Heart left ventricle (tissue), 16 donors: ENCODE measurements at places on chromosomes 3 and 15. TPM values are rescaled to one million over a fixed set of nuclear protein-coding genes. Genes with fewer than 3 reads are reported as not detected.

- no peak overlapping the region for H3K4me3 ChIP-seq
- H3K27ac ChIP-seq: no peak overlapping the region
- no peak for DNase-seq
- no peaks in the 10 kb centered on the region for H3K4me1 ChIP-seq
These were observed 18.9 kb downstream of the GREM1 start for GRCh38 chr15:32736701-32737061.

GRCh38 chr3:71111784-71112440 is 471.6 kb downstream of the FOXP1 start:
- no peaks in the 10 kb centered on the region for H3K27me3 ChIP-seq
- peaks cover 49% of the 10 kb centered on the region for H3K4me1 ChIP-seq
- H3K27ac ChIP-seq: no peak overlapping the region

DNA sequence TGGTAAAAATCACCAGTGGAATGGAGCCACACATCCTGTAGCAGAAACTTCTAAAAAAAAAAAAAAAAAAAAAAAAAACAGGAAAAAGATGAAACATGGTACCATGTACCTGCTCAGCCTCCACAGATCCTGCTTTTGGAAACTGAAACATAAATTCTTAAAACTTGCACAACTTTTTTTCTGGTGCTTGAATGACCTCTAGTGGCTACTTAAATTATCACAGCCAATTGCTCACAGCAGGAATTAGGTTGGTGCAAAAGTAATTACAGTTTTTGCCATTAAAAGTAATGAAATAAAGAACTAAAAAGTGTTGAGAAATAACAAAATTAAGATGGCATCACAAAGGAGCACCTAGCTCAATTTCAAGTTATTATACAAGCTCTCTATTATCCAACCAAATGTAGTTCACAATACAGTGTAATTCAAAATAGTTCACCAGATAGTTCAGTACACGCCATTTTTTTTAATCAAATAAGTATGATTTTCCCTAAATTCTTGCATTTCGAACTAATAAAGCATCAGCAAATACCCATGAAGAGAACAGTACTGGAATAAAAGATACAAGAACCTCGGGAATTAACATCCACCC is 80.6 kb downstream of the ULK4 start:
- no peaks in the 10 kb centered on the region for H3K4me1 ChIP-seq
- H3K4me3 ChIP-seq: no peak overlapping the region
- DNase-seq: no peak
- no peaks in the 10 kb centered on the region for H3K27me3 ChIP-seq
- no peaks in the 10 kb centered on the region for H3K36me3 ChIP-seq
- no peak overlapping the region for H3K27ac ChIP-seq

DNA sequence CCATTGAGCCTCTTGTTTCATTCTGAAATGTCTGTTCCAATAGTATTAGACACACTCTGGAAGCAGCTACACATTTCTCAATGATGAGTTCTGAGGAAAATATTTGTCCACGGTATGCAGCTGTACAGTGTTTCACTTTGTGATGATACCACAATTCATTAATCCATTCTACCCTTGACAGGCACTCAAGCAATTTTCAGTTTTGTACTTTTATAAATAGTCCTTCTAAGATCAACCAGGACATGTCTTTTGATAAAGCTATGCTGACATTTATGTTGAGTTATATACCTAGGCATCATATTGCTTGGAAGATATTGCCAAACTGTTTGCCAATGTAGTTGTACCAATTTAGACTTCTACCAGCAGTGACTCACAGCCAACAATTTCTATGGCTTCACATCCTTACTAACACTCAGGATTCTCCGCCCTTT is 165.1 kb upstream of the COL8A1 start:
- H3K4me1 ChIP-seq: no peaks in the 10 kb centered on the region
- no peak for DNase-seq
- no peak overlapping the region for H3K4me3 ChIP-seq
- no peaks in the 10 kb centered on the region for H3K27me3 ChIP-seq

- no peaks in the 10 kb centered on the region for H3K4me1 ChIP-seq
- H3K27ac ChIP-seq: no peak overlapping the region
- H3K27me3 ChIP-seq: no peaks in the 10 kb centered on the region
- H3K4me3 ChIP-seq: no peak overlapping the region
These were observed 61.6 kb upstream of the ETV5 start for GRCh38 chr3:186170516-186170915.

DNA sequence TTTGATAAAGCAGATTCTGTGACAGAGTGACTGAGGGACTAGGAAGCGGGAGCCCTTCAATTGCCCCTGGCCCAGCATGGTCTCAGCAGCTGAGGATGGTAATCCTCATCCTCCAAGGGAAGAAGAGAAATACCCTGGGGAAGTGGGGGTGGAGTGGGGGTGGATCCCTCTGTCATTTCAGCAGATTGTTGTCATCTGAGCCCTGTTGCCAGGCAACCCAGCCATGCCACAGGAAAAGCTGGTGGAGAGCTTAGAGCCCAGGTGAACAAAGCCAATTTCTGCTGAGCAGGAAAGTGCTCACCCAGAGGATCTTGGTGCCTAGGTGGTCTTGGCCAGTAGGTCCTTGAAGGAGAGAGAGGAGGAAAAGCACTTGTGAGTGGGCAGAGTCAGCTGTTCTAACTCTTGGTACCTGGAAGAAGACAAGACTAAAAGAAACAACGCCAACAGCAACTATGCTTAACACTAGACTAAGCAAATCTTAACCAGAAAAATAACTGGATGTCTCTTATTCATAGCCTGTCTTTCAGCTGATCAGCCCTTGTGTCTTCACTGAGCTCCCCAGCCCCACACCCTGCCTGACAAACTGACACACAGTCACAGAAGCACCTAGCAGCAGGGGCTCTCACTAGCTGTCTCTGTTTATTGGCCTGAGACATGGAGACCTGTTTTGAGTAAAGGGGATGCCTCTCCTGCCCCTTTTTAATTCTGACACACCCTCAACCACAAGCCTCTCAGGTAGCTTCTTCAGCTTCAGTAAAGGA is 40.1 kb upstream of the DCLK3 start:
- H3K4me1 ChIP-seq: no peaks in the 10 kb centered on the region
- DNase-seq: no peak
- H3K27ac ChIP-seq: no peak overlapping the region
- H3K27me3 ChIP-seq: no peaks in the 10 kb centered on the region

DNA sequence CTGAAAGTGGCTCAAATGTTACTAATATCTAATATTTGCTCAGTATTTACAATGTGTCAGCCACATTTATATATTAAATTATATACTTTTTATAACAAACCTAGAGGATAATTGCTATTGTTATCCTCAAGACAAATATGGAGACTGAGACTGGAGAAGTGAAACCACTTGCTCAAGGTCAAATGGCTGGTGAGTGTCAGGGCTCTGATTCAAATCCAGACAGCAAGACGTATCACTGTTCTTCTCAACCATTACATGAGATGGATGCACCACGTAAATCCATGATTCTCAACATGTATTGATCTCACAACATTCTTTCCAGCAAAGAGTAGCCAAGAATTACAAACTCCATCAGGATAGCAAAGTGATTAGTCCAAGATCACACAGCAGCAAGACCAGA is 53.8 kb upstream of the CPB1 start:
- H3K4me1 ChIP-seq: no peaks in the 10 kb centered on the region
- no peak overlapping the region for H3K27ac ChIP-seq

DNA sequence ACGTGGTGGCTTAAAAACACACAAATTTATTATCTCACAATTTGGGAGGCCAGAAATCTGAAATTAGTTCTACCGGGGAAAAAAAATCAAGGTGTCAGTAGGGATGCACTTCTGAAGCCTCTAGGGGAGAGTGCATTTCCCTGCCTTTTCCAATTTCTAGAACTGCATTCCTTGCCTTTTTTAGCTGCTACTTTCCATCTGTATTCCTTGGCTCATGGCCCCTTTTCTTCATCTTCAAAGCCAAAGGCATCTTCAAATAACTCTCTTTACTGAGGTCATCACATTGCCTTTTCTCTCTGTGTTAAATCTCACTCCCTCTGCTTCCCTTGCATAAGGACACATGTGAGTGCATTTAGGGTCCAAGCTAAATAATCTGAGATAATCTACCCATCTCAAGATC is 69.5 kb upstream of the NEO1 start:
- H3K4me1 ChIP-seq: no peaks in the 10 kb centered on the region
- no peak overlapping the region for H3K4me3 ChIP-seq
- DNase-seq: no peak
- no peak overlapping the region for H3K27ac ChIP-seq
- no peaks in the 10 kb centered on the region for H3K36me3 ChIP-seq
- H3K27me3 ChIP-seq: no peaks in the 10 kb centered on the region

DNA sequence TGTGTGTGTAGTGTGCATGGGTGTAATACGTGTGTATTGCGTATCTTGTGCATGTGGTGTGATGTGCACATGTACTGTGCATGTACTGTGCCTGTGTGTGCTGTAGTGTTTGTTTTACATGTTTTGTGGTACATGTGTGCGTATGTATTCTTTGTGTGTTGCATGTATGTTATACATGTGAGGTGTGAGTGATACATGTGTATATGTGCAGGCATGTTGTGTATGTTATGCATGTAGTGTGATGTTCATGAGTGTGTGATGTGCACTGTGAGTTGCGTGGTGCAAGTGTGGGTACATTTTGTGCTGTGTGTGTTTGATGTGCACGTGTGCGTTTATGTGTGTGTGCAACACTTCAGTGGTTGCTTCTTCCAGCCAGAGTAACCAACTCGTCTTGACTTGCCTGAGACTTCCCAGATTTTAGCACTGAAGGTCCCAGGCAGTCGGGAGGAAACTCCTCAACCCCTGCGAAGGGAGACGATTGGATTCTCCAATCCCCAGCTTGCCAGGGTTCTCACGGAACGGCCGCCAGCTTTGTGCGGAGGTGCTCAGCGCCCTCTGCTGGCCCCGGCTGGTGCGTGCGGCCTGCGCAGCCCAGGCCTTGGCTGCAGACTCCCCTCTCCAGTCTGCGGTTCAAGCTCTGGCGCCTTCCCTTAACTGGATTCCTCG is 3.6 kb downstream of the GALNT15 start:
- DNase-seq: peak; percentile 83
- no peaks in the 10 kb centered on the region for H3K27me3 ChIP-seq
- H3K36me3 ChIP-seq: no peaks in the 10 kb centered on the region
- H3K27ac ChIP-seq: no peak overlapping the region
- peaks cover 20% of the 10 kb centered on the region for H3K4me1 ChIP-seq

DNA sequence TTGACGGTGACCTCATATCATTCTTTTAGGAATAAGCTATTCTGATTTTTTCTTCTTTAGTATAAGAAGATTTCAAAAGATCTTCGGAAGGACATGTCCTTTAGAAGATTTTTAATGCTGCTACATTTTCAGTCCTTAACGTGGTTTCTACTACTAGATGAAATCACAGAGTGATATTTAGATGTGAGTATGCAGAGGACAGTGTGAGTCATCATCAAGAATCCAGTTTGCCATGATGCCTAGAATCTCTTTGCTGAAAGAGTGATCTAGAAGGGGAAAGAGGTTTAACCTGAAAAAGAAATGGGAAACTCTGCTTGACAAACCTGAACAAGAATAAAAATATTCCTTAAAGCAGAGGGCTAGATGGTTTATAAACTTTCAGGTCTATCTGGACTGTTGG is 43.2 kb downstream of the SLC7A14 start:
- H3K27ac ChIP-seq: no peak overlapping the region
- no peak for DNase-seq
- H3K4me1 ChIP-seq: no peaks in the 10 kb centered on the region
- H3K4me3 ChIP-seq: no peak overlapping the region
- H3K27me3 ChIP-seq: no peaks in the 10 kb centered on the region

- no peaks in the 10 kb centered on the region for H3K27me3 ChIP-seq
- H3K27ac ChIP-seq: no peak within 1 kb of the TSS
- no peak within 1 kb of the TSS for H3K4me3 ChIP-seq
- DNase-seq: no peak
- no peaks in the 10 kb centered on the region for H3K4me1 ChIP-seq
These were observed at the start of gene MORC1 for GRCh38 chr3:109117939-109118338. Gene MORC1 (minus strand): TSS chr3:109118134. CDS start chr3:109118059, 75 bp downstream.

DNA sequence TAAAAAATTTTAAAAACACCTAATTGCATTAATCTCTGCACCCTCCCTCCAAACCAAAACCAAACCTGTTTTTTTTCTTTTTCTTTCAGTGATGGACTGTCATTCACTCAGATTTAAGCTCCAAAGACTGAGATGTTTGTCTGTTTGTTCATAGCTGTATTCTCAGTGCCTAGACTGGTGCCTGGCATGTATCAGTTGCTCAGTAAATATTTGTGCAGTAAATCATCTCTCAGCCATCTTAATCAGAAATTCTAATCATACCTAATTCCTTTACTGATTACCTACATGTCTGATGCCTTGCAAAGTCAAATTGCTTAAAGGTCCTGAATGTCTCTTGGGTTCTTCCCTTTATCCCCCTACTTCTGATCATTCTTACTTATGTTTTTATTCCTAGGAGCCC is 138.8 kb downstream of the ZNF609 start:
- no peaks in the 10 kb centered on the region for H3K27me3 ChIP-seq
- DNase-seq: no peak
- no peak overlapping the region for H3K27ac ChIP-seq
- H3K4me1 ChIP-seq: peaks cover 11% of the 10 kb centered on the region
- H3K4me3 ChIP-seq: no peak overlapping the region
- H3K36me3 ChIP-seq: no peaks in the 10 kb centered on the region

DNA sequence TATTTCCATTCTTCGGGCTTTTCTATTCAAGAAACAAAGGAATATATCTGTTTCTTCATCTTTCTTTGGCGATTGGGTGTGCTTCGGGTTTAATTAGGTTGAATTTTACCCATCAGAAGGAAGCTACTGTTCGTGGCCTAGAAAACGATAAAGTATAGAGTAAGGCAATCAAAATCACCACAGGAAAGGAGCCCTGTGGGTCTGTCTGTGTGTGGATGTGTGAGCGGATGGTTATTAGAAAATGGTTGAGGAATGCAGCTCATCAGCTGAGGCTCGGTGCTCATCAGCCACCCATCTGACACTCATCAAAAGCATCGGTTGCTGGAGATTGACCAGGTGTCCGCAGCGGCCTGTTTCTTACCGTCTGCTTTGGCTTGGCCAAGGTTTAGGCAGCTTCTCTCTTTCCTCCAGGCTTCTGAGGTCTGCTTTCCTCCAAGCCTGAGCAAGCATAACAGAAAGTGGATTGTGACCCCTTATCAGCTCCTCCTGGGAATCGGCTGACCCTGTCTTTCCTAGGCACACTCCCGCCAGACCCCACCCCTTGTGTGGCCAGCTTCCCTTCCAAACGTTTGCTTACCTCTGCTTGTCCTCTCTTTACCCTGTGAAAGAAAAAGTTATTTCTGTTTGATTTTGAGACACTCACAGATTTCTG is 17.6 kb upstream of the ISLR start:
- no peaks in the 10 kb centered on the region for H3K27me3 ChIP-seq
- no peak for DNase-seq
- H3K36me3 ChIP-seq: no peaks in the 10 kb centered on the region
- H3K4me3 ChIP-seq: no peak overlapping the region

- H3K27ac ChIP-seq: no peak overlapping the region
- H3K27me3 ChIP-seq: no peaks in the 10 kb centered on the region
- DNase-seq: no peak
- H3K4me3 ChIP-seq: no peak overlapping the region
- no peaks in the 10 kb centered on the region for H3K36me3 ChIP-seq
These were observed 857.3 kb downstream of the NAALADL2 start for GRCh38 chr3:175716446-175716845.

- H3K27ac ChIP-seq: no peak overlapping the region
- H3K27me3 ChIP-seq: no peaks in the 10 kb centered on the region
- no peak overlapping the region for H3K4me3 ChIP-seq
- no peaks in the 10 kb centered on the region for H3K36me3 ChIP-seq
These were observed 26.7 kb upstream of the PLA2G4D start for GRCh38 chr15:42121021-42121420.

ANKRD63 gene
- not detected for total RNA-seq

SMCO1 gene
- 75.5 TPM for total RNA-seq

SLC6A1 gene
- 2.2 TPM for total RNA-seq

SCAANT1 gene
- total RNA-seq: not detected

PARP16 gene
- total RNA-seq: 6.0 TPM

SCAMP5 gene
- 5.3 TPM for total RNA-seq

MTFMT gene
- total RNA-seq: 19.4 TPM

HIGD2B gene
- not detected for total RNA-seq

LTK gene
- total RNA-seq: 0.63 TPM

HEXA gene
- total RNA-seq: 71.3 TPM
